Pulmonary artery endothelial cell (primary cell): ENCODE measurements at places on chromosomes 3 and 15. TPM values are rescaled to one million over a fixed set of nuclear protein-coding genes. Genes with fewer than 3 reads are reported as not detected.

DNA sequence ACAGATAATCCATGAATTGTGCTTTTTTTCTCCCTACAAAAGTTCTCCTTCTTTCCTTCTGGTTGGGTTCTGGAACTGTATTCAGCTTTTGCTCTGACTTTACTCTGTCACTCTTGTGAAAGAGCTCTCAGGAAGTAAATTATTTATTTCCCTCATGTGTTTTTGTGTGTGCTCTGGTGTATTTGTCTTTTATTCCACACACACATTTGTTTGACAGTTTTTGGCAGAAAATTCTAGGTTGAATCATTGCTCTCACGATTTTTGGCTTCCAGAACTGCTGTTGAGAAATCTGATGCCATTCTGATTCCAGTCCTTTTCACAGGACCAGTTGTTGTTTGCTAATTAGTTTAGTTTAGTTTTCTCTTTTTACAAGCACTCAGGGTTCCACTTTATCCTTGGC is 172.8 kb downstream of the PLCH1 start:
- no peak for DNase-seq

- DNase-seq = no peak
Measured at GRCh38 chr3:14663396-14664135, 11.4 kb upstream of the C3orf20 start.

DNA sequence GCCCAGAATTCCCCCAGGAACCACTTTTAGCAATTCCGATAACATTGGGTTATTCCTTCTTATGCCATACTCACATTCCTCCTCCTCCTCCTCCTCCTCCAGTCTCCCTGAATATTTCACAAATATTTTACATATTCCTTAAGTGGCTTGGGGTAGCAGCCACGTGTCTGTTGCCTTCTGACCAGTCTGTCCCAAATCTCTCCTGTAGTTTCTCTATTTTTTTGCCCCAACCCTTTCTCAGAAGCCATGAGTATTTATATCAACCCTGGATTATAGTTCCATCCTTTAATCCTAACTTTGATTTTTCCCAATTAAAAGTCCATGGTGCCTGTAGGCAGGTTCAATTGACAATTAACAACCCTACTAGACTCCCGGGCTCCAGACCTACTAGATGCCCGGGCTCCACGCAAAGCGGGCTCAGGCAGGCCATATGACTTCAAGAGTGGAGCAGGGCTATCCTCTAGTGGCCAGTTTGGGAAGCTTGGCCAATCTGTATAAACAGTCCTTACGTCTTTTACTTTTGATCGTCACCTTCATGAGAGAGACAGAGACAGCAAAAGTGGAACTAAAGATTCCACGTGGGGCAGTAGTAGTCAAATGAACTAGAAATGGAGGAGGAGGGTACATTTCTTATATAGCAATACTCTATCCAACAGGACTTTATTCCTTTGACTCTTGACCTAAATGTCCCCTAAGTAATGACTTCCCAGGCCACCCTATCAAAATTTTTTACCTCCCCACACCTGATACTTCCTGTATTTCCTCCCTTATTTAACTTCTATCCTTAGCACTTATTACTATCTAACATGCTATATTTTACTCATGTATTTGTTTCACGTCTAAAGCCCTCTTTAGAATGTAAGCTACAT is 69.7 kb downstream of the USF3 start:
- DNase-seq = peak; percentile 26

GRCh38 chr3:32551087-32551486 is 19.6 kb downstream of the DYNC1LI1 start:
- DNase-seq = no peak

- DNase-seq = no peak
Measured at GRCh38 chr3:111823341-111823855, 35.7 kb upstream of the PHLDB2 start.

- no peak for DNase-seq
Measured at GRCh38 chr3:27485866-27486265, 1.7 kb upstream of the SLC4A7 start.

GRCh38 chr3:144477593-144477992 is 506.0 kb downstream of the DIPK2A start:
- no peak for DNase-seq

- DNase-seq = no peak
Measured at GRCh38 chr3:41836360-41837134, 125.4 kb downstream of the ULK4 start.

DNA sequence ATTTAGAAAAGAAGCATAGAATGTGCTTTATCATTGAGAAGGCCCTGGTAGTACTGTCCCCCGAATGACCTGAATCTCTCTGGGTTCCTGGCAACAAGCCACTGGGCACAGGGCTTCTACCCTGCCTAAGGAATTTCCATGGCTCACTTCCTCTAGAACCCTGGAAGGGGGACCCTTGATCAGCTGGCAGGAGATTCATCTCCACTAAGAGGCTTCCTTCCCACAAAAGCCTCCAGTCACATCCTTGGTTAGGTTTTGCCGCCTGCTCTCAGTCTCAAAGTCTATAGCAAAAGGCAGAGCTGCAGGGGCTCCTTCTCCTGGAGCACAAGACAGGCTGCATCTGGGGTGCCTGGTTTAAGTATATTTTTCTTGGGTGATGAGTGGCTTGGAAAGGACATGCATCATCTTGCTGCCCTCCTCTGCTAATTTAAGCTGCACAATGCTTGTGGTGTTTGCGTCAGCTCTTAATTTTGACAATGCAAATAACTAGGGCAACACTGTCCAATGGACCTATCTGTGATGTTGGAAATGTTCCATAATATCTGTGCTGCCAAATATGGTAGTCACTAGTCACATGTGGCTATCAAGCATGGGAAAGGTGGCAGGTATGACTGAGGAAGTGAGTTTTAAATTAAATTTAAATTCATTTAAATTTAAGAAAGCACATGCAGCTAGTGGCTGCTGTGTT is 33.4 kb upstream of the RARRES1 start:
- DNase-seq = no peak

DNA sequence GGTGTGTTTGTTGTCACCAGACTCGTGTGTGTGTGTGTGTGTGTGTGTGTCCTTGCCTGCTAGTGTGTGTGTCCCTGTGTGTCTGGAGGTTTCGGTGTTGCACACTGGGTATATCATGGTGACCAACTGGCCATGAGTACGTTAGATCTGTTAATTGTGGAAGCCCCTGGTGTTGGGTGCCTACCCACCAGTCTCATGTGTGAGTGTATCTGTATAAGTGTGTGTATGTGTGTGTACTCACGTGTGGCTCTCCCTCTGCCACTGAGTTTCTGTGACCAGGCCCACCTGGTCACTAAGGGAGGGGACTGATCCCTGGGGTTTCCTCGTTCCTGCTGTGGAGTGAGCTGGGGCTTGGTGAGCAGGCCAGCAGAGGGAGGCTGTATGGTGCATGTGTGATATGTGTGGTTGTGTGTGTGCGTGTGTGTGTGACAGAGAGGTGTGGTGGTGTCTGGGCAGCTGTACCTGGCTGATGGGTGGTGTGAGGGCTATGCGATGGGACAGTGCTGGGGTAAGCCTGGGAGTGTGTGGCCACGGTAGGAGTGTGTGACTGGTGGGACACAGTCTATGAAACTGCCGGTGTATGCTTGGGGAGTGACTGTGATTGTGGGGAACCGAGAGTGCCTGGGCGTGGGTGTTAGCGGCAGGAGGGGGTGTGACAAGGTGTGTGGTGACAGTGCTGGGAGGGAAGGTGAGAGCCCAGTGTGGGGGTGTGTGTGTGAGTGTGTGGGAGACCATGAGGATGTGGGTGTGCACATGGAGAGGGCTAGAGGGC is 1.8 kb downstream of the PRKCD start:
- DNase-seq = no peak

DNA sequence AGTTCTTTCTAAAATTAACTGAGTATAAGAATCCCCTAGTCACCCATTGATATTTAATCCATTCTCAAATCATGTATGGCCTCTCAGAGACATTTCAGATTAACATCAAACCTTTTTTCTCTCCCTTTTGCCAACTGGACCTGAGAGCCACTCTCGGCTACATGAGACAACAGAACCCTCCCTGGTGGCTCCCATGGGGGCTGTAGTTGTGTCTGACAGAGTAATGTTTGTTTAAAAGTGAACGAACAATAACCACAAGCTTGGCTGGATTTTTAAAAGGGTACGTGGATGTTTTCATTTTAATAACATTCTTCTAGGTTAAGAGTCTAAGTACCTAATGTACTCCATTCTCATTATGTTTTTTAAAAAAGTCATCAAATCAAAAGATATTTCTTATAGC is 37.1 kb downstream of the P3H2 start:
- no peak for DNase-seq

DNA sequence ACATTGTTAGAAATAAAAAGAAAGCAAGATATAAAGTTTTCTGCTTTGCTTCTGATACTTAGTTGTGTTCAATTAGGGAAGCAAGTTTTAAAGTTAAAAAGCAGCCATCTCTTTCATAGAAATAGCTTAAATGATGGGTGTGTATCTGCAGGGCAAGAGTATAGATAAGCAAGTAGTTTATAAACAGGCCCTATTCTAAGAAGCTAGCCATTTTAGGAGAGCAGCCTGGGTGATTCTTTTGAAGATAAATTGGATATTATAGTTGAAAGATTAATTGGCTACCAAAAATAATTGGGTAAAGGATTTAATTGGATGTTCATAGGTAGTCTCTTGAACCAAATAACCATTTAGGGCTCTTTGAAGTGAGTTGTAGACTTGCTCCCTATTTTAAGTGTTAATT is 5.6 kb downstream of the EIF3J start:
- no peak for DNase-seq

DNA sequence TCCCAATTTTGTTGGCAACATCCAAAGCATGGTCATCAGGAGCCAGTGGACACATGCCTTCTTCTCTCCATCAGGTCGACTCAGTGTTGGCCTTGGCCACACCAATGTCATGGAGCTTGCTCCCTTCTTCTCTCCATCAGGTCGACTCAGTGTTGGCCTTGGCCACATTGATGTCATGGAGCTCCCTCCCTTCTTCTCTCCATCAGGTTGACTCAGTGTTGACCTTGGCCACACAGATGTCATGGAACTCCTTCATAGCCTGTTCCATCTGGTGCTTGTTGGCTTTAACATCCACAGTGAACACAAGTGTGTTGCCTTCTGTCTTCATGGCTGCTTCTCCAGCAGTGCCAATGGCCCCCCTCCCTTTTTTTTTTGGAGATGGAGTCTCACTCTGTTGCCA is 70.2 kb downstream of the TMEM44 start:
- DNase-seq = no peak

GRCh38 chr15:73923488-73924164 is 2.6 kb upstream of the LOXL1 start:
- DNase-seq = no peak

DNA sequence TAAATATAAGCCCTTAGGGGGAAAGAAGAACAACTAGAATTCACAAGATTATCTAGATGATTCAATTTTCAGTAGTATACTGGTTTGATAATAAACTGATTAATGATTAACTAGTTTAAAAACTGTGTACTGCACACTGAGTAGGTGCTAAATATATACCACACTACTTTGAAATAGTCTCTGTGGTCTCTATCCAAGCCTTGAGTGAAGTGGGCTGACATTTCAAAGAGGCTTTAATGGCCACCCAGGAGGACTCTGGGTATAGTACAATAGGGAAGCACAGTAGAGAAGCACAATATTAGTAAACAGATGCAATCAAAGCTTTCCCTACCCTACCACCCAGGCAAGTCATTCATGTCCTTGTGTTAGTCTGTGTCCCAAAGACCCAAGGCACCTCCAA is 46.7 kb downstream of the FILIP1L start:
- no peak for DNase-seq

DNA sequence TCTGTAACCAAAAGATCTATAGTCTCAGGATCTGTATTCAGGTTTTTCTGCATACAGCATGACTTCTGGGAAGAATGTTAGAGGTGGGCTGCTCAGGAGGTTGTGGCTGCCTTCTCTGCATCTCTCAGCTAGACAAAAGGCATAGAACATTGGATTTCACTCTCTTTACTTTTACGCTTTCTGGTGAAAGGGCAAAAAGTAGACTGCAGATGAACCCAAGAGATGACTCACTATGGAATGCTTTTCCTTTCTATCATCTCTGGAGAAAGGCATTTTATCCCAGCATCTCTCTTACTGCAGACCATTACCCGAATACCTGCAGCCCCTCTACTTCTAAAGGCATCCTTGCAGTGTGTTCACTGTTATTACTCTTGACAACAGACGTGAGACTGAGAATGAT is 222.2 kb downstream of the WNT5A start:
- DNase-seq = no peak

DNA sequence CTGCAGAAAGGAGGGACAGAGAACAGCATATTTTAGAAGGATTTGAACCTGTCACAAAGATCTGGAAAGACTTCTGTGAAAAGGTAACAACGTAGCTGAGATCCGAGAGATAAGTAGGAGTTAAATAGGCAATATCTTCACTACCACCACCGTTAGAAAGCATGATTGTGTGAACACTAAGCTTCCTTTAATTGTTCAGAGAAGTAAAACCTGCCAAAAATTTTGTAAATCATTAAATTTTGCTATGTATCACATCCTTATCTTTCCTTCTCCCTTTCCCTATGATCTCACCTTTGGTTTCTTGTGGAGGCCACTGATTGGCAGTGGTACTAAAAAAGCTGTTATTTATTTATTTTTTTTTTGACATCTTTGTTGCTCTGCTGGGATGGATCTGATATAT is 346.9 kb downstream of the NLGN1 start:
- DNase-seq = no peak

DNA sequence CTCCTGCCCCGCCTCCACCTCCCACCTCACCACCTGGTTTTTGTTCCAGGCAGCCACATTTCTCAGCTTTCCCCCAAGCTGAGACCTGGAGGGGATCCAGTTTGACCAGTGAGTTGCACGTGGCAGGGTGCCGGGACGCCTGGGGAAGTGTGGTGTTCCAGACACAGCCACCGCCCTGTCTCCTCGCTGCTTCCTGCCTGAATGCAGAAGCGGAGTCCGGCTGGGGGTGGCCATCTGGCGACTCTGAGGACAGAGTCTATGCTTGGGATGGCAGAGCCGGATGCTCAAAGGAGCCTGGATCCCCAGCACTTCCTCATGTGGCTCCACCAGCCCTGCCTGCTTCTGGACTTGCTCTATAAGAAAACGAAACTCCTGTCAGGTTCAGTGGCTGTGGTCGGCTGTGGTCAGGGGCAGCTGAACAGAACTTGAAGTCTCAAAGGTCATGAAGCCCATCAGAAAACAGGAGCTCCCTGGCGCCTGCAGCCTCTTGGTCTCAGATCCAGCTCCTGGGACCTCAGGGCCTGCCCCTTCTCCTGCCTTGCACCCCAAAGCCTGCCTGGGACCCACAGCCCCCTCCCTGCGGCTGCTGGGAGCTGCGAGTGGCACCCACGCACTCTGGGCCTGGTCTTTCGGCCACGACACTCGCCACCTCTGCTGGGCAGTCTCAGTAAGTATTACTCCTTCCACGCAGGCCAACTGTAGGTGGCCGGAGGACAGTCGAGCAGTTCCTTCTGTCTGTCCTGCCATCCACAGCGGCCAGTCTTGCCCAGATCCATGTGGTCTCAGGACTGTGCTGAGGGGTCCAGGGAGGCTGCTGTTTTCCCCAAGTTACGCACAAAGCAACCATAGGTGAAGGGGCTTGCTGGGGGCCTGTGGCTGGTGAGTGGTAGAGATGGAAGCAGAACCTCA is 112.8 kb upstream of the MEF2A start:
- no peak for DNase-seq

- DNase-seq = no peak
Measured at GRCh38 chr15:51492528-51492927, 130.0 kb downstream of the DMXL2 start.

- DNase-seq = no peak
Measured at GRCh38 chr3:116032176-116032575, 408.9 kb downstream of the GAP43 start.

The PATL2 gene
- under 0.01 TPM in 1 of 2 replicates, not detected in the other for total RNA-seq

The TMCO5A gene
- total RNA-seq = not detected in 2 replicates

The CERS3 gene
- total RNA-seq = not detected in 2 replicates

The RPS27L gene
- total RNA-seq = 439 and 505 TPM in 2 replicates

The NTRK3 gene
- total RNA-seq = not detected in 2 replicates

The P2RY12 gene
- total RNA-seq = not detected in 2 replicates

The C3orf22 gene
- not detected in 2 replicates for total RNA-seq

The BCHE gene
- under 0.01 TPM in 1 of 2 replicates, not detected in the other for total RNA-seq

The GMNC gene
- not detected in 2 replicates for total RNA-seq

The RLBP1 gene
- not detected in 2 replicates for total RNA-seq
